ENCODE measurements at places on chromosomes 11 and 22.

- no peak for DNase-seq
Measured at GRCh38 chr11:33778675-33779074, 4.4 kb upstream of the FBXO3 start.

- no peak for DNase-seq
Measured at GRCh38 chr11:112223121-112223520, 3.1 kb upstream of the PTS start.

GRCh38 chr22:24686280-24686679 is 83.3 kb downstream of the GGT1 start:
- no peak for DNase-seq

- no peak for DNase-seq
Measured at GRCh38 chr11:123304828-123305466, 109.9 kb upstream of the CLMP start.

GRCh38 chr22:38653741-38654140 is 2.5 kb downstream of the FAM227A start:
- no peak for DNase-seq
